NCI-H2107 (cell line): ENCODE measurements at places on chromosomes 5 and 9.

DNA sequence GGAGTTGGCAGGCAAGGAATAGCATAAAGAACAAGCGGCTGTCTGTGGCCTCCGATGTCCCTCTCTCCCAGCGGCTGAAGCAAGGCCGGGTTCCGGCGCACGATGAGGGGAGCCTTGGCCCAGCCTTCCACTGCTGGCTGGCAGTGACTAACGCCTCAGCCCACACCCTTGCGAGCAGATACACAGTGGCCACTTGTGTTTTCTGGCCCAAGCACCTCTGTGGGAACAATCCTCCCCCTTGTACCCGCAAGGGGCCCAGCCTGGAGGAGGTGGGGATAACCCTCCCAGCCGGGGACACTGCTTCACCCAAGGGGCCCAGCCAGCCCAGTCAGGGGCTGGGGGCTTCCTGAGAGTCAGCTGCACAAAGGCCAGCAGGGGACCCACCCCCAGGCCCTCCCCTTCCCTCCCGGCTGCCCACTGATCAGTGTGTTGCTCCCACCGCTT lies 23.2 kb downstream of the STK10 start:
- DNase-seq, result no peak

GRCh38 chr5:2753452-2754420 lies 2.3 kb upstream of the IRX2 start:
- DNase-seq, result no peak

- DNase-seq, result no peak
Measured at GRCh38 chr5:1507014-1507375, 16.8 kb downstream of the LPCAT1 start.

- DNase-seq, result peak; percentile 65
Measured at GRCh38 chr9:92770360-92770995, 5.8 kb upstream of the BICD2 start.

DNA sequence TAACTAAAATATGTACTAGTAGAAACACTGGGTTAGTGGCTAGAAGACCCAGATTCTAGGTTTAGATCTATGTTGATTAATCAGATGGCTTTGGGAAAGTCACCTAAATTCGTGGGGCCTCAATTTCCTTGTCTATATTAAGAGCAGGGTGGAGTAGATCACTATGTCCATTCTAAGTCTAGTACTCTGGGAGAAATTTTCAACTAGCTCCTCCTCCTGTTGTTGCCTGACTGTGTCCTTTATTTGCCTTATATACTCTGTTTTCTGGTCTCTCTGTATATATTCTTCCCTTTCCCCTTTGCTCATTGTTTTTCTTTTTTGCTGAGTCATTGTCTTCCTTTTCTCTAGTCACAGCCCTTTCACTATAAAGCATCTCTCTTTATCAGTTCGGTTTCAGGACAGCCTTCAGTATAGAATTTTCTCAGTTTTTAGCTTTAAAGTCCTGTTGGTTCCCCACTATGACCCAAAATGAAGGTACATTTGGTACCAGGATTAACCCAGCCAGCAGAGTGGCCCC lies 44.5 kb upstream of the CDH6 start:
- no peak for DNase-seq

DNA sequence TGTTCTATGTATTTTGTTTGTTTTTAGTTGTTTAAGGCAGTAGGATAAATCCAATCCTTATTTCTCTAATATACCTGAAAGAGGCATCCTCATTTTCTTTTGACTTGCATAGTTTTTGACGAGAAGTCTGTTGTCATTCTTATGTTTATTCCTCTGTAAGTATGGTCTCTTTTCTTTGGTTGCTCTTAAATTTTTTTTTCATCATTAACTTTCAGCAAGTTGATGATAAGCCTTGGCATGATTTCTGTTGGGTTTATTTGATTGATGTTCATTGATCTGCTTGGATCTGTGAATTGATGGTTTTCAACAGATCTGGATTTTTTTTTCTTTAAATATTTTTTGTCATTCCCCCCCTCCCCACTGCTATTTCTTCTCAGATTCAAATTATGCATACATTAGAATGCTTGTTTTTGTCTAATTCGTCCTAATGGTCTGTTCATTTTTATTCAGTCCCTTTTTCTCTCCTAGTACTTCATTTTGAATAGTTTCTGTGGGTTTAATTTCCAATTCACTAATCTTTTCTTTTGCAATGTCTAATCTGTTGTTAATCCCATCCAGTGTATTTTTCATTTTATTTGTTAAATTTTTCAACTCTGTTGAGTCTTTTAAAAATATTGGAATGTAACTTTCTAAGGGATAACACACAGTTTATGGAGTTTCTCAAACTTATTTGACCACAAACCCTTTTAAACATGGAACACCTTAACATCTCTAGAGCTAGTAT lies 495.9 kb downstream of the CSNK1G3 start:
- no peak for DNase-seq

- DNase-seq, result no peak
Measured at GRCh38 chr5:154344461-154344860, 101.3 kb upstream of the SAP30L start.

DNA sequence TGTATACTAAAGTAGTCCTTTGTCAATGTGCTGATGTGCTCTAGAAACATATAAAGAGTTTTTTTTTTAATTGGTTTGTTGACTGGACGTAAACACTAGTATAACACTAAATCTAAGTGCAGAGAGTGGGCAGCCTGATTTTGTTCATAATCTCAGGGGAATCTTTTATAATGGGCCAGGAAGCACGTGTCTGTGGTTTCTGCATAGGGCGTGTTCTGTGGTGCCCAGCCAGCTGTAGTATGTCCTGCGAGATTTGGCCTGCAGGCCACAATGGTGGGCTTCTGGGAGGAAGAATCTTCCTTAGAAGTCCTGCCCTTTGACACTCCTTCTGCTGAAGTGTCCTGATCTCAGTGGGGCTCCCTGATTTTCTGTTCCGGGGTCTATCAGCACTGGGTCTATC lies 49.0 kb upstream of the DHFR start:
- no peak for DNase-seq

DNA sequence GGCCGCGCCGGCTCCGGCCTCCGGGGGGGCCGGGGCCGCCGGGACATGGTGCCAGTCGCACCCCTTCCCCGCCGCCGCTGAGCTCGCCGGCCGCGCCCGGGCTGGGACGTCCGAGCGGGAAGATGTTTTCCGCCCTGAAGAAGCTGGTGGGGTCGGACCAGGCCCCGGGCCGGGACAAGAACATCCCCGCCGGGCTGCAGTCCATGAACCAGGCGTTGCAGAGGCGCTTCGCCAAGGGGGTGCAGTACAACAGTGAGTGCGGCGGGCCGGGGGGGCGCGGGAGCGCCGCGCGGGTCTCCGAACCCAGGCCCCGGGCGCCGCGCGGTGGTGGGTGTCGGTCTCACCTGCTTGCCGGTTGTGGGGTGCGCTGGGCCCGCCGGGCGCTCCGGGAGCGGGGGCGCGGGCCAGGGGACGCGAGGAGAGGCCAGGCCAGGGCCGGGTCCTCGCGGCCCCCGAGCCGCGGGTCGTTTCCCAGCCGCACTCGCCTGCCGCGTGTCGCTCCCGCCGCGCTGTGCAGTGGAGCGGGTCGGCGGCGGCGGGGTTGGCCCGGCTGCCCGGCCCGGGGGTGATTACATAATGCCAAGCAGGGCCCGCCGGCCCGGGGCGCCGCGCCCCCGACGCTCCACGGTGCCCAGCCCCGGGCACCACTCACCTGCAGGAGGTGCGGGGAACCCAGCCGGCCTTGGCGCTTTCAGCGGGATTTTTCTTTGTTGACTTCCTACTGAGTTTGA lies 492 bp downstream of the RABL6 start:
- DNase-seq, result no peak

DNA sequence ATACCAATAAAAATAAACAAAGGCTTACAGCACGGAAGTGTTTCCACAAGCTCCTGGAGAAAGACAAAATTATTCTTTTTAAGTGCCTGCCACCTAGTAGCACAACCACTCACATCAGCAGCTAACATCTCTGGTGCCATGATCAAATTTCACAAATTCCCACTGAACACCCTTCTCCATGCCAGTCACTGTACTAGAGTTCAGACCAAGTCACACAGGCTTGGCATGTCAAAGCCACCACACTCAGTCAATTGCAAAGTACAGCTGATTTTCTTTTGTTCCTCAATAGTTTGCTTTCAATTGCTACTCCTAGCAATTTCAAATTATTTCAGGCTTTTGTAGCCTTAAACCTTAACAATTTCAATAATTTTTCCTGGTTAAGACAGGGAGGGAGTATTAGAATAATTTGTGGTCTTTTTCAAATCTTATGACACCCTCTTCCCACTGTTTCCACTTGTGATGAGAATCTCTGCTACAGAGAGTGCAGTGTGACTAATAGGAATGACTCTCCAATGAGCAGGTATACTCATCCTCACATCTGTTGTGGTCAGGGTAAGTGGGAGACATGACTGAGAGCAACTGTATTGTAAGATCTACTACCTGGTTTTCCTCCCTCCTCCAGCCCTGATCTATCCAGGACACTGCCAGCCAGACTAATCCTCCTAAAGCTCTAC lies 46.2 kb downstream of the RNF145 start:
- DNase-seq, result peak; percentile 4

GRCh38 chr5:109335114-109335513 lies 74.7 kb downstream of the PJA2 start:
- DNase-seq, result no peak

- DNase-seq, result no peak
Measured at GRCh38 chr9:21708856-21709255, 93.6 kb upstream of the MTAP start.

DNA sequence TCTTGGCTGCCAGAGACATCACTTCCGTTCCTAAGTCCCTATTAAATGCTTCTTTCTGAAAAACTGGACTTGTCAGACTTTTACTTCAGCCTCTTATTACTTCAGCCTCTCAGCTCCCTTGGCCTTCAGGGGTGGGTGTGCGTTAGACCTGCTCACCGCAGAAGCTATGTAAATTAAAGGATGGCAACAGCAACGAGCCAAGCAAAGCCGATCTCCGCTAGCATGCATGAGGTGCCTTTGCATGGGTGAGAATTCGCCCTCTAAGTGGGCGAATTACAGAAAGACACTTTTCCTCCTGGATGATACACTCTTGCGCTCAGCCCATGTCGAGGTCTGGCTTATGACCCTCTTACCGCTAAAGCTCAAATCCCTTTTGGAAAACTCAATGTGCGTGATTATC lies 10.9 kb upstream of the IL3 start:
- no peak for DNase-seq

DNA sequence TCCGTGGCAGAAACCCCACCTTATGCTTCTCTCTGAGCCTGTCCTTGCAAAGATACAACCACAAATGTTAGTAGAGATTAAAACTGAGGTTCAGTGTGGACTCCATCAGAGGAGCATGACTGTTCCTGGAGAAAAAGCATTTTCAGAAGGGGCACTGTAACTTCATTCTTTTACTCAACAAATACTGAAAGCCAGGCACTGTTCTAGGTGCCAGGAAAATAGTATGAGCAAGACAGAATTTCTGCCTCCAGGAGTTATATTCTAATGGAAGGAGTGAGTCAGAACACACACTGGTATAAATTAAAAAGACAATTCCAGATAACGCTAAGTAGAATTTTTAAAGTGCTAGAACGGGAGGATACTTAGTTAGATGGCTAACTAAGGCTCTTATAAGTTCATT lies 251.4 kb upstream of the GAS1 start:
- no peak for DNase-seq

- peak; percentile 85 for DNase-seq
Measured at GRCh38 chr5:74206579-74207550, 433.7 kb downstream of the ENC1 start.

GRCh38 chr9:121812159-121812735 lies 160.8 kb downstream of the DAB2IP start:
- no peak for DNase-seq

- DNase-seq, result no peak
Measured at GRCh38 chr5:140261403-140262171, 41.3 kb downstream of the PFDN1 start.

GRCh38 chr5:142837081-142837725 lies 67.0 kb downstream of the ARHGAP26 start:
- no peak for DNase-seq

DNA sequence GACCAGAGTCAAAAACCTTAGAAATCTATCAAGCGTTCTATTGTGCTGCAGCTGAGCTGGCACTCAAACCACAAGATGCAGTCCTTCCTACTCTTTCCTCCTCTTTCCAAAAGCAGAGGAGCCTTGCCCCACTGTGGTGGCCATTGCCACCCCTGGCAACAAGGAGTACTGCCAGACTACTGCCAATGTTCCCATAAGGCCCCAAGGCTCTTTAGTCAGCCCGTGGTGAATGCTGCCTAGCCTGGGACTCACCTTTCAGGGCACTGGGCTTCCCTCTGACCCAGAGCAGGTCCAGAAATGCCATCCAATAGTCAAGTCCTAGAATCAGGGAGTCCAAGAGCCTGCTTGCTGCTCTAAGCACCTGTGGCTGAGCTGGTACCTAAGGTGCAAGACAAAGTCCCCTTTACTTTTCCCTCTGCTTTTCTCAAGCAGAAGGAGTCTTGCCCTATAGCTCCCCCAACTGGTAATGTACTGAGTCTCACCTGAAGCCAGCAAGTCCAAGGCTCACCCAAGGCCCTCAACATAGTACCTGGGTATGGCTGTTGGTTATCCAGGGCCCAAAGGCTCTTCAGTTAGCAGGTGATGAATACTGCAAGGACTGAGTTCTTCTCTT lies 219.4 kb downstream of the ATPSCKMT start:
- no peak for DNase-seq

GRCh38 chr9:112245126-112245525 lies 70.0 kb upstream of the SUSD1 start:
- DNase-seq, result no peak

DNA sequence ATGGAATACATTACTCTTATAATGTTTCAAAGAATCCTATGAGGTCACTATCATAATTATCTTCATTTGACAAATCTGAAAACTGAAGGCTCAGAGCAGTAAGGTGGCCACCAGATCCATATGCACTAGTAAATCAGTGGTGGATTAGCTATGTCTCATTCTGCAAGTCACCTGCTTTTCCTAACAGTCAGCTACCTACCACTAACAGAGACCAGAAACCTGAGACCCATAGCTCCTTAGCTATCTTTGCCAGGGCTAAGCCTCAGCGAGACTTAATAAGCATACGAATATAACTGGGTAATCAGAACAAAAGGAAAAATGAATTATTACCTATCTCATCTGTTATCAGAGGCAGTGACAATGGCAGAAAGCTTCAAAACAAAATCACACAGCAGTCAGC lies 118.7 kb downstream of the AUH start:
- DNase-seq, result peak; percentile 9

DNA sequence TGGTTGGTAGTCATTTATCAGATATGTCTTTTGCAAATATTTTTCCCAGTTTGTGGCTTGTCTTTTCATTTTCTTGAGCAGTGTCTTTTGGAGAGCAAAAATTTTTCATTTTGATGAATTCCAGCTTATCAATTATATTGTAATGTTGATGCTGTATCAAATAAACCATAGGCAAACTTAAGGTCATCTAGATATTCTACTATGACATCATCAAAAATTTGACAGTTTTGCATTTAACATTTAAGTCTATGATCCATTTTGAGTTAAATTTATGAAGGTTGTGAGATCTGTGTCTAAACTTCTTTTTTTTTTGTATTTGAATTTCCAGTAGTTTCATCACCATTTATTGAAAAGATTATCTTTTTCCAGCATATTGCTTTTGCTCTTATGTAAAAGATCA lies 505.5 kb upstream of the COX7C start:
- DNase-seq, result no peak
